ENCODE measurements at places on chromosomes 6 and 20.
A peak's percentile ranks its signal among the peaks of the same experiment; 100 is the strongest.

DNA sequence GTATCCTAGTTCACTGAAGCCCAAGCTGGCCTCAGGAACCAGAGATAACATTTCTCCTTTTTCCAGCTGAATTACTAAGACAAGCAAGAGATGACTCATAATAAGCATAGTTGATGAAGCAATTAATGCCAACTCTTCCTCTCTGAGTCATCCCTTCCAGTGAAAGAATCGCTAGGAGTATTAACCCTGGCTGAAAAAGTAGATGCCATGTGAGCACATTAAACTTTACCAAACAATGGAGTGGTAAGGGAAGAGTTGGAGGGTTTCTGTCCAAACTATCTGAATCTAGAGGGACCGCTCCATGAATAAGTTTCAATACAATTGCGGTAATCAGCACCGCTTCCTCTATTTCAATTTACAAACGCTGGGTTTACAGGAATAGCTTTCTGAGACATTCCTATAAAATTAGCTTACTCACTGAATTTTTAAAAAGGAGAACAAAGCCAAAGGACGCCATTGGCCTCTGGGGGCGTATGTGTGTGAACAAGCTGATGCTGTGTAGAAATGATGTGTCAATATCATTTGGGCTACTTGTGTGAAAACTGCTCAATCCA, 48.3 kb downstream of the ATXN1 start:
- DNase-seq = no peak

- DNase-seq = no peak
Observed at GRCh38 chr6:159866286-159867247, 24.2 kb upstream of the MAS1 start.

- DNase-seq = peak; percentile 80
Observed at GRCh38 chr6:6918216-6918983, 189.4 kb upstream of the RREB1 start.

DNA sequence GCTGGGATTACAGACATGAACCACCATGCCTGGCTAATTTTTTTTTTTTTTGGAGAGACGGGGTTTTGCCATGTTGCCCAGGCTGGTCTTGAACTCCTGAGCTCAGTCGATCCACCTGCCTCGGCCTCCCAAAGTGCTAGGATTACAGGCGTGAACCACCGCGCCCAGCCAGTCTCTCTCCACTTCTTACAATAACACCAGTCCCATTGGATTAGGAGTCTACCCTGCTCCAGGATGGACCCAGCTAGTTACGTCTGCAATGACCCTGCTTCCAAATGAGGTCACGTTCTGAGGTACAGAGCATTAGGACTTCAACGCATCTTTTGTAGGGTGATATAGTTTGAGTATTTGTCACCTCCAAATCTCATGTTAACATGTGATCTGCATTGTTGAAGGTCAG, 146.9 kb upstream of the MYLIP start:
- no peak for DNase-seq

- no peak for DNase-seq
Observed at GRCh38 chr20:19964289-19965265, 52.6 kb upstream of the NAA20 start.

DNA sequence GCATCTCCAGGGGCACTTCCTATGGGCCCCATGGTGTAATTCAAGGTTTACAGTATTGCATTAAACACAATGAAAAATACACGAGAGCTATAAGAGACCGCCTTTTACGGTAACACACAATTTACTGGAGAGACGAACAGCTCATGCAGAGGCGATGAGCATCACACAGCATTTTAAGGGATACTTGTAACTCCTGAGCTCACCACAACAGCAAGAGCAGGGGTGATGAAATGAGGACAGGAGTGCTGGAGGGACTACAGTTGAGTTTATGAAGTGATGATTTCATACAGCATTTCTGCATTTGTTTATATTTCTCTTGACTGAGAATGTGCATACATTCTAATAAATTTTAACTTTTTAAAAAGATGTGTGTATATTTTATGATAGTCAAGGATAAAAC, 113.9 kb downstream of the WDR27 start:
- DNase-seq = no peak
